Activated naive CD4-positive, alpha-beta T cell treated with Interleukin-2 at 50 U/mL for 16 hours (primary cell): ENCODE measurements at places on chromosomes 5 and 9.

GRCh38 chr9:14993901-14994554, 83.8 kb upstream of the FREM1 start:
- DNase-seq: no peak

GRCh38 chr5:173051746-173052145, 4.4 kb upstream of the CREBRF start:
- no peak for DNase-seq

DNA sequence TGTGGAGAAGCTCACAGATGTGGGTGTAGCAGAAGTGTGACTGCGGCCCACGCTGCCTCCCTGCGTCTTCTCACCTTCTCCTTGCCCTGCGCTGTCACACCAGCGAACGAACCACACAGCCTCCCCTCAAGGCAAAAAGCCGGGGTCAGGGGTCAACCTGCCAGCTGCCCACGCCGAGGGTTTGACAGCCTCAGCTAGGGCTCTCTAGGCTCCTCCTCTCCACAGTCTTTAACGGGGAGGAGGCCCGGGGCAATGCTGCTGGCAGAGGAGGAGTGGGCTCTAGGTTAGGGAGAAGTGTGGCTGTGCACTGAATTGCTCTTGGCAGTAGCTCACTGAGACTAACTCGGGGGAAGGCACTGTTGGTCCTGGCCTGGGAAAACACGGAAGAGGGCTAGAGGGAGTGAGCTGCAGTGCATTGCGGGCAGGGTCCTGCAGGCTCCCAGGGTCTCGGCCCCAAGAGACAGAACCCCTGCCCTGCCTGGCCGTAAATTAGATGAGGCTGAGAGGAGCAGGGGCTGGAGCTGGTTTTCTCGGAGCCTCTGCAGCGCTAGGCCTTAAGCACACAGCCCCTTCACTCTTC, 4.2 kb upstream of the TRIM52 start:
- no peak for DNase-seq

GRCh38 chr5:136249678-136250266, 56.8 kb upstream of the SMIM32 start:
- no peak for DNase-seq

- no peak for DNase-seq
These were observed 64.0 kb downstream of the RNF130 start for GRCh38 chr5:180007582-180007981.

DNA sequence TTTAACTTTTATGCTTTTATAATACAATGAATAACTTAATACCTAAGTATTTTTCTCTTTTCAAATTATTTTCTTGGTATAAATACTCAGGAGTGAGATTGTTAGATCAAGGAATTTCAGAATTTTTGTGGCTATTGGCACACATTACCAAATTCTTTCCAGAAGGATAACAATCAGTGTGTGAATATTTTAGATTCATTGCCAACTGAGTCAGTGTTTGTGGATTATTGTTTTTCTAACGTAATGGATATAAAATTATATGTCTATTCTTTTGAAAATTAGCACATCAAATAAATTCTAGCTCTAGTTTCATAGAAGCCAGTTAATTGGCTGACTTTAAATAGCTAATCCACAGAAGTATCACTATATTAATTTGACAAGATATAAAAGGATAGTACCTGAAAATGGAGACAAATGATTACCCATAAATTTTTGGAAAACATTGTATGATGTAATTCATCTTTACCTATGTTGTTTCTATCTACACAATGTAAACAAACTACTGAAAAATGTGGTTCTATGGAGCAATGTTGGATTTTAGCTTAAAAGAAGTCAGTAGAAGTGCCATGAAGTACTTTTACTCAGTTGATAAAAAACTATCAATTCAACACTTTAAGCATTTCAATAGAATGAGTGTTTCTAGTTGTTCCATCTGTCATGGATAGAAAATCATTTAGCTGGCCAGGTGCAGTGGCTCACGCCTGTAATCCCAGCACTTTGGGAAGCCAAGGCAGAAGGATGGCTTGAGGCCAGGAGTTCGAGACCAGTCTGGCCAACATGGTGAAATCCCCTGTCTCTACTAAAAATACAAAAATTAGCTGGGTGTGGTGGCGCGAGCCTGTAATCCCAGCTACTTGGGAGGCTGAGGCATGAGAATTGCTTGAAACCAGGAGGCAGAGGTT, 185.1 kb downstream of the ADAMTSL1 start:
- no peak for DNase-seq

- DNase-seq: no peak
These were observed 104.6 kb upstream of the LRRTM2 start for GRCh38 chr5:138979684-138980280.

DNA sequence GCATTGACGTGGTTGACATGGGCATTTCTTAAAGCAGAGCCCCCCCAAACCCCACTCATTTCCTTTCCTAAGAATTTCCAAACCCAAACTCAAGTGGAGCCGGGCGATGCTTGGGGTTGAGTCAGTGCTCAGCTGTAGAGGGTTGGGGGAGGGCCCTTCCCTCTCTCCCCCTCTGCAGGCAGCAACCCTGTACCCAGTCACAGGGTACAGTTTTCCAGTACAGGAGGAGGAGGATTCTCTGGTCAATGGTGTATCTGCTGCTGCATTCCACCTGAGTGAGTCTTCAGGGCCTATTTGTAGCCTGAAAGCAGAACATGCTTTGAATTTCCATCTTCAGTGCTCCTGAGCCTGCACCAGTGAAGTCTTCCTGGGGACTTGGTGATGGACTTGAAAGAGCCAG, 55.8 kb downstream of the ENTREP1 start:
- no peak for DNase-seq

- no peak for DNase-seq
These were observed 811.0 kb upstream of the GRAMD2B start for GRCh38 chr5:125612181-125612721.

DNA sequence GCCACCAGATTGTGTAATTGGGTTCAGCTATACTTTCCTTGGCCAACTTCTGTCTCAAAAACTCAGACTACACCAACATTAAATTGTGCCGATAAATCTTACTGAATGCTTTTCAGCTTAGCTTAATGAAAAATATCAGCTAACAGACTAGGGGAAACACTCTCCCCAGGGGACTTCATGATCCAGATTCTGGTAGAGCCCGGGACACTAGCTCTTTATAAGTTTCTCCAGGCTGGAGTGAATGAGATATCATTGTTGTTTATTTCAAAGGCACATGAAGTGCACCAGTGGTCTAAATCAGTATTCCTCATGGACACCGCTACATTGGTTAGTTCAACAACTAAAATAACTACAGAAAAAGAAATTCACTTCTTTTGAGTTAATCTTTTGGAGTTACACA, 10.5 kb upstream of the LHFPL2 start:
- no peak for DNase-seq

DNA sequence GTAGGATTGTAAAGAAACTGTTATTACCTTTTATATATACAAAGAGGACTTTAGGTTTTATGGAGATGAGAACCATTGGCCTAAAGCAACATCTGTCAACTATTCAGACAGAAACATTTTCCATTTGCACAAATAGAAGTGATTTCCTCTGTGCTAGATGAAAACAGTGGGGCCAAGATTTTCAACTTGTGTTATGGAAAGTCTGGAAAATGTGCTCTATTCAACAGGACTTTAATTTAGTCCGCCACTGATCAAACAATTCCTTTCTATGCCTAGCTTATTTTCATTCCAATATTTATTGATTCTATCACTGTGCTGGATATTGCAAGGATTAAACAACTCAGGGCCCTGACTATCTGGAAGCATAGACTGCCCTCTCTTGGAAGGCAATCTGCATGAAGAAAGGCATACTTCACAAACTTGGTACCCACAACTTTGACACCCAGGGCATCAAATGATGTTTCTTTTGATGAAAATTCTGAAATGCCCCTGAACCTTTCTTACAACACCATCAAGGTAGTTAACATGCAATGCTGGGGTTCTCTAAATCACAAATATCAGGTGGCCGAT, 126.6 kb upstream of the HMHB1 start:
- DNase-seq: no peak

GRCh38 chr9:112337547-112337946, 4.1 kb upstream of the PTBP3 start:
- DNase-seq: no peak

- no peak for DNase-seq
These were observed 4.6 kb downstream of the MRPL41 start for GRCh38 chr9:137556069-137556838.

DNA sequence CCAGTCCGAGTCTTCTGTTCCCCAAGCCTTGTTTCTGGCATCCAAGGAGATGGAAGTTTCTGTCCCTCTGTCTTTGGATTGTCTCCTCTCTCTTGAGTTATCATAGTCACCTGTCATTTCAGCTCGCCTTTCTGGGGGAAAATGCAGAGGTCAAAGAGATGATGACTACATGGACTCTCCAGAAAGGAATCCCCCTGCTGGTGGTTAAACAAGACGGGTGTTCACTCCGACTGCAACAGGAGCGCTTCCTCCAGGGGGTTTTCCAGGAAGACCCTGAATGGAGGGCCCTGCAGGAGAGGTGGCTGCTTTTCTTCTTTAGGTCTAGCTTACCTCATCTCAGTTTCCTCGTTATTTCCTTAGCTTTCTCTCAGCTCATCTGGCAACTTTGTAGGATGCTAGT, 25.1 kb downstream of the ERAP2 start:
- DNase-seq: no peak

DNA sequence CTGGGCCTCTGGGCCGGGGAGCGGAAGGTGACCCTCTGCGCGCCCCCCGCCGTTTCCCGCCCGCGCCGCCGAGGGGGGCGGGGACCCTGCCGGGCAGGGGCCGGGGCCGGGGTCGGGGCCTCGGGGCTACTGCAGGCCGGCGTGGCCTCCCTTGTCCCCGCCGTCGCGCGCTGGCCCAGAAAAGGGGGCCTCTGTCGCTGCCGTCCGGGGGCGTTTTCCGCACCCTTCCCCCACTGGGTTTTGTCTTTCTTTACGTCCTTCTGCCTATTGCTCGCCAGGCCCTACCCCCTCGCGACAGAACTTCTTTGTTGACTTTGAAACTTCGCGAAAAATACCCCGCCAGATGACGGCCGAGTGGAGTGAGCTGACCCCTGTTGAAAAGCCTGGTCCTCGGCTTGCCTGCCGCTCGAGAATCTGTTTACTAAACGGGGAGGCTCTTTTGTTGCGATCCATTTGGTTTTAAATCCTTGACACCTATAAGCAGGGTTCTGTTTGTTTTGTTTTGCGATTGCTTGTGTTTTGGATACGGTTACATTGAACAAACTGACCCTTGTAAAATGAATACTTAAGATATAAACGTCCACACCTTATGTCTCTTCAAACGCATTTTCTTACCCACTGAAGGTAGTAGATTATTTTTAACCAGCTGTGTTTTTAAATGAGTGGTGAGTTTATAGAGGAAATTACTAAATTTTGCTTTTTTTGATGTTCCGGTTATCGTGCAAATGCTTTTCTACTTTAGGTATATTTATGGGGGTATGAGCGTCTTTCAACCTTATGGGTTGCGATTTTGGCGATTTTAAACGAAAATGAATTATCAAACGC, 765 bp downstream of the MARCHF6 start:
- peak; percentile 67 for DNase-seq

DNA sequence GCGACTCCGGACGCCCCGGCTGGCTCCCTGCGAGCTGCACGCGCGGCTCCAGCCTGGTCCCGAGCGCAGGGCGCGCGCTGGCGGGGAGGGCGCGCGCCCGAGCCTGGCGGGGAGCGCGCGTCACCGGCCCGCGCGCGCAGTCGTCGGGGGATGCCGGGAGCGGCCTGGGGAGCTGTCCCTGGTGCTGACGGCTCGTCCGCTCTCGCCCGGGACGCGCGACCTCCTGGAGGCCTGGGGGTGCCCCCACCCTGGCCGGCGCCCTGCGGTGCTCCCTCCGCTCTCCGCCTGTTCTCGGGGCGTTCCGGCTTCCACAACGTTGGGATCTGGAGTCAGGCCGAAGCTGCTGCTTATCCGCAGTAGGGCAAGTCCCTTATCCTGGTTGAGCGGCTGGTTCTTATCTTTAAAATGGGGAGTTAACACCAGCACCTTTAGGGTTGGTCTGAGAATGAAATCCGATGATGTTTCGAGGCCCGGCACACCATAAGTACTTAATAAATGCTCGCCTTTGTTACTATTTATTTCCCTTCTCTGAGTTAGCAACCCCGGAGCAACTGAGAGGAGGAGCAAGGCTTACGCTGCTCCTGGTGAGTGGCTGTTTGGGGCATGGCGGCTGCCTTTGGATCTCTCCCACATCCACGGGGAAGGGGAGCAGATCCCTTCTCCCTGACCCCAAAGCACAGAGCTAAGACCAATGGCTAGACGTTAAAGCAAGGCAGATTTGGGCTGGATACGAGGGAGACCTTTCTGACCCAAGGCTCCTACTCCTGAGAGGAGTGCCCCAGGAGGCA, at the start of gene FAM163B:
Gene FAM163B, minus strand, starts transcription at position 79 of the 788 bp plus-strand sequence. CDS start 29,166 bp downstream, outside the sequence.
- DNase-seq: peak; percentile 13

DNA sequence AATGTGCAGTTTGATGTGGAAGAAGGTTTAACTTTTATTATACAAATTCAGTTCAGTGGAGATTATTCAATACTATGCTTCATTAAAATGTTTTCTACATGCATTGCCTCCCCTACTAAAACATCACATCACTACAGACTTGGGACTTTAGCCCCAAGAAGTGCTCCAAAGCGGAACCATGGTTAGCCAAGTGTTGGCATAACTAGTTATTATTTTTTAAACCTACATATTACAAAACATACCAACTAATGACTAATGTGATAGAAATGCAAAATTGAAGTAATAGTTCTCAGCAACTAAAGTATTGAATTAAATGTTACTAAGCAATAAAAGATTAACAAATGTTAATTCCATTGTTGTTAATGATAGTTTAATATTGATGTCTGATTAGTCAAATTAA, 74.5 kb downstream of the XRCC4 start:
- no peak for DNase-seq

DNA sequence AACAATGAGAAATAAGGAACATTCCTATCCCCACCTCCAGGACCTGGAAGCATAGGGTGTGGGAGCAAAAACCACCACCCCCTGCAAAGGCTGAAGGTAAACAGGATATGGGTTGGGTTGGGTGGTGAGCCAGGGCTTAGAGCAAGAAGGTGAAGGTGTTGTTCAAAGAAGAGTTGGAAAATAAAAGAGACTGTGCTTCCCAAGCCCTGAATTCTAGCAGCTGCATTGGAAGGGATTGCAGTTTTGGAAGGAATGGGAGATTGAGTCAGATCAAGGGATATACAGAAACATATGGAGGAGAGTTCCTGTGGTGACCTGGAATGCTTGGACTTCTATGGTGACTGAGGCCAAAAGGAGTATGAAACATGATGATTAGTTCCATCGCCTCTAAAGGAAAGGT, 24.7 kb upstream of the MTAP start:
- DNase-seq: no peak

GRCh38 chr5:75405296-75405695, 68.3 kb downstream of the HMGCR start:
- DNase-seq: no peak

DNA sequence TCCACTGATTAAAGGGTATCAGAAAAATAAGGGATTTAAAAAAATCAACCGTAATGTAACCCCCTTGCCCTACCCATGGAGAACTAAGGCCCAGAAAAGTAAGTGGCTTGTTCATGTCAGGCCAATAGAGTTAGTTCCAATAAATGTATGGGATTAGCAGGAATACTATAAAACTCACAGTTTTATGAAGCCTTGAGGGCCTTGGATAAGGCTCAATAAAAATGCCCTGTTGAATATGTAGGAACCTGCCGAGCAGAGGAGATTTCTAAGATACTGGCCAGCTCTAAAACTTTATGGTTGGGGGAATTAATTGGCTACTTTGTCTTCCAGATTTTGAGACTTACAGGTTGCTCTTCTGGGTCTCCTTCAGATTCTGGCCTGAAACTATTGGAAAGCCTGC, 231.0 kb downstream of the GLIS3 start:
- DNase-seq: no peak
